MG63 (cell line): ENCODE measurements at places on chromosomes 12 and 14. TPM values are rescaled to one million over a fixed set of nuclear protein-coding genes. Genes with fewer than 3 reads are reported as not detected.

CMA1 gene
- total RNA-seq = not detected in 2 replicates

- DNase-seq = peak; percentile 61
These were observed 455.0 kb upstream of the TMEM132C start for GRCh38 chr12:127811988-127812387.

DNA sequence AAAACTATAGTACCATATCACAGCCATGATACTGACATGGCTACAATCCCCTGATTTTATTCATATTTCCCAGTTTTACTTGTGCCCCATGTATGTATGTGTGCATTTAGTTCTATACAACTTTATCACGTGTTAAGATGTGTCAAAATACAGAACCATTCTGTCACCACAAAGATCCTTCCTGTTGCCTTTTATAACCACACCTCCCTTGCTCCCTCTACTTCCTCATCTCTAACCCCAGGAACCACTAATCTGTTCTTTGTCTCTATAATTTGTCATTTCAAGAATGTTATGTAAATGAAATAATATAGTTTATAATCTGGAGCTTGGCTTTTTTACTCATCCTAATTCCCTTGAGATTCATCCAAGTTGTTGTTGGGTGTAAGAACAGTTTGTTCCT lies 358.4 kb downstream of the DPF3 start:
- DNase-seq = no peak

GRCh38 chr12:64672925-64673409 lies 62.7 kb downstream of the RASSF3 start:
- no peak for DNase-seq

MYF5 gene
- total RNA-seq = not detected in 2 replicates

GRCh38 chr14:35441160-35441559 lies 36.6 kb upstream of the NFKBIA start:
- DNase-seq = no peak

HCAR2 gene
- total RNA-seq = not detected in 2 replicates

TSPAN11 gene
- total RNA-seq = 1.0 and 1.2 TPM in 2 replicates

DNA sequence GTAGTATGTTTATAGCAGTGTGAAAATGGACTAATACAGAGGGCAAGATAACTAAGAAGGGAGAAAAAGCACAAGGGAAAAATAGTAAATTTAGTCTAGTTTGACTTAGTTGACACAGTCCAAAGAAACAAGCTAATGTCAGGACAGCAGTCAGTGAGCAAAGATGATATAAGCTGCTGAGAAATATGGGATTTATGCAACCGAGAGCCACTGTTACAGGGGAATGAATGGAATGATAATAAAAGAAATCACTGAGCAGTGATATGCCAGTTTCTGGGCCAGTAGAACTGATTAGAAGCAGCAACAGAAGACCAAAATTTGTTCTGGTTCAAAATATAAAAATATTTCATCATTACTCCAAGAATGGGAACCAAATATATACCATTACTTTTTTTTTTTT lies 60.1 kb downstream of the R3HDM2 start:
- DNase-seq = no peak

KRT73 gene
- not detected in 2 replicates for total RNA-seq
